ENCODE measurements at places on chromosomes 2 and 18. TPM values are rescaled to one million over a fixed set of nuclear protein-coding genes. Genes with fewer than 3 reads are reported as not detected.

TRIM43 gene
- total RNA-seq: not detected

- DNase-seq: no peak
These were observed 40.1 kb downstream of the SCN3A start for GRCh38 chr2:165163761-165164160.

CCDC121 gene
- total RNA-seq: 6.0 TPM

DNA sequence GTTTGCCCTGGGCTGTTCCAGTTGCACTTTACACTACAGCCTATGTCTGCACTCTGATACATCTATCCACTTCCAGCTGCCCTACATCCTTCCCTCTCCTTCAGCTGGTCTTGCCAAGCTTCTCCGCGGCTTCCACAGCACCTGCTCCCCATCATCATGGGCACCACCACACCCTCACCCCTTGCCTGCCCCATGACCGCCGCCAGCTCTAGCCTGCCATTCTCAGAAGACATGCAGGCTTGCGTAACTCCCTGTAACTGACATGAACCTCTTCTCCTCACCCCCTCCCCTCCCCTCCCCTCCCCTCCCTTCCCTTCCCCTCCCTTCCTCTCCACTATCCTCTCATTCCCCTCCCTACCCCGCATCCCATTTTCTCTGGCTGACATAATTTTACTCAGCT, 46.0 kb downstream of the PAX8 start:
- no peak for DNase-seq

STEAP3 gene
- total RNA-seq: 0.73 TPM

DNA sequence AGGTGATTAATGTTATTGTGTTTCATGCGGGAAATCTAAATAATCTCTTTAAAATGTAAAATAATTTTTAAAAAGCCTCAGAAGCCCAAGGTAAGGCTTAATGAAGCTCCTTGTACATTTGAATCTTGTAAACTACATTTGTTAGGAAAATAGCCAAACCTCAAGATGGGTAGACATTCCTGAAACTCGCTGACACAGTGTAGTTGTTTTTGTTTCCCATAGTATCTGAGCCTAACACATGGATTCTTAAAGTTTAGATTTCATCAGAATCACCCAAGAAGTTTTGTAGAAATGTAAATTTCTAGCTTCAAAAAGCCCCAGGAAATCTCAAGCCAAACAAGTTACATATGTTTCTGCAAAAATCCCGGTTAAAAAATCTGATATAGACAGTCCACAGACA, 1221.1 kb upstream of the ACVR2A start:
- DNase-seq: no peak

DNA sequence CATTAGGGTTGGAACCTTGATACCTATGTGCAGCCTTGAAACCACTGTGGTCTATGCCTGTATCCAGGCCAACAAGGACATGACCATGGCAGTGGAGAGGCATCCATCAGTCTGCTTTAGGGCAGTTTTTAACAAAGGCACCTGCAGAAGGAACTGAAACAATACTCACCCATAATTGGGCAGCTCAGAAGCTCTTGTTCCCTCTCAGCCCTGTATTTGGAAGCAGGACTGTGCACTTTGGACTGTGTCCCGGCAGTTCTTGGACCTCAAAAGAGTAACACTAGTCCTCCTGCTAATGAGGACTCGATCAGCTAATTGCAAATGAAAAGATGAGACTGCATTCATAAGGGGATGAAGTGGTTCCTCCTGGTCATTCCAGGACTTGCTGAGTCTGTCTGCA, 500.2 kb upstream of the TNP1 start:
- DNase-seq: no peak

GRCh38 chr2:159150280-159150746, 136.2 kb downstream of the WDSUB1 start:
- no peak for DNase-seq

GRCh38 chr18:35369126-35369525, 8.0 kb downstream of the ZNF396 start:
- no peak for DNase-seq

DNA sequence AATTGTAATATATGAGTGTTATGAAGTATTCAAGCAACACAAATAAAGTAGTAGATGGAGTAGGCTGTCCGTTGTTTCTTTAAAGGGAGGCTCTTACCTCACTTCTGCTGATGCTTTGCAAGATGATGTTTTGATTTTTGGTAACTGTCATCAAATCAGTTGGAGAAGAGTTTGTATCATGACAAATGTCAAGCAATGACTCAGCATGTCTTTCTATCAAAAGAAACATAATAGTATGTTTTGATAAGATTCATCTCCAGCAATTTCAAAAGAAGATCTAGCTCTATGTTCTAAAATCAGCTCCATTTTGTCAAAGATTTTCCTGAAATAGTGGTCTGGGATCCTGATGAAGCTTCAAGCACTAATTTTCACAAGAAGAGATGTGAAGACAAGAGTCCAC, 25.6 kb downstream of the MAP3K19 start:
- DNase-seq: no peak

MSTN gene
- 0.36 TPM for total RNA-seq

DNA sequence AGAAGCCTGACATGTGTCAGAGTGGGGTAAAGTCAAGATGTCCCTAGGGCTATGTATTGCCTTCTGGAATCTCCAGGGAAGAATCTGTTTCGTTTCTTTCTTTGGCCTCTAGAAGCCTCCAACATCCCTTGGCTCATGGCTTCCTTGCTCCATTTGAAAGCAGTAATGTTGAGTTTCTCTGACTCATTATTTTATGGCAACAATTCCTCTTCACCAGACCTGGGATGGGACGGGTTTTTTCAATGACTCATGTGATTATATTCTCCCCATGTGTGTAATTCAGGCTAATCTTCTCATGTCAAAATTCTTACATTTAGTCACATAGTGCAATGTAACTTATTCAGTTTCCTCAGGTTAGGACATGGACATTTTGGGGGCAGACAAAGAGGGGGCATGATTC, 1038.6 kb downstream of the CBLN2 start:
- DNase-seq: no peak

- no peak for DNase-seq
These were observed 10.1 kb downstream of the ZNF521 start for GRCh38 chr18:25341831-25342230.

DNA sequence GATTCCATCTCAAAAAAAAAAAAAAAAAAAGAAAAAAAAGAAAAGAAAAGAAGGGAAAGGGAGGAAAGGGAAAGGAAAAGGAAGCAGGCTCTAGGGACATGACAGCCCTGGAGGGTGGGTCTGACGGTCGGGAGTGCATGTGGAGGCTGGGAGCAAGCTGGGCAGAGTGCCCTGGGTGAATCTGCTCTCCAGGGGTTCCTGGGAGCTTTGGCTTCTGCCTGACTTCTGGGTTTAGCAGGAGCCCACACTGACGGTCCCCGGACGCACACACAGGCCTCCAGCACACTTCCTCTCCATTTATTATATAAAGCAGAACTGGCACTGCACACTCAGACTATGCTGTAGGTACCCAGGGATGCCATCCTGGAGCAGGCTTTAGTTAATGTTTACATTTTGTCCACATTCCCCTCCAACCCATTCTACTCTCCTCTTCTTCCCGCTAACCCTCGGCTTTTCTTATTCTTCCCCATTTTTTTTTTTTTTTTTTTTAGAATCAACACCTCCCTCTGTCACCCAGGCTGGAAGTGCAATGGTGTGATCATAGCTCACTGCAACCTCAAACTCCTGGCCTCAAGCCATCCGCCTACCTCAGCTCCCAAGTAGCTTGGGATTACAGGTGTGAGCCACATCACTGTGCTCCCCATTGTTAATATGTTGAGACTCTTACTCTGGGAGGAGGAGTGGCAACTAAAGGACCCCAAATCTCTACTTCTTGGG, 151.1 kb upstream of the SLC1A4 start:
- DNase-seq: no peak

- no peak for DNase-seq
These were observed 65.1 kb upstream of the RPRM start for GRCh38 chr2:153543635-153544071.

CHST9 gene
- 0.49 TPM for total RNA-seq
